ENCODE measurements at places on chromosomes 5 and 9.

GRCh38 chr9:2116073-2116472, 100.9 kb downstream of the SMARCA2 start:
- no peak for DNase-seq

- DNase-seq: no peak
Measured at GRCh38 chr5:57157131-57157530, 16.7 kb upstream of the GPBP1 start.

- no peak for DNase-seq
Measured at GRCh38 chr9:108212184-108212583, 643.6 kb downstream of the ACTL7B start.

DNA sequence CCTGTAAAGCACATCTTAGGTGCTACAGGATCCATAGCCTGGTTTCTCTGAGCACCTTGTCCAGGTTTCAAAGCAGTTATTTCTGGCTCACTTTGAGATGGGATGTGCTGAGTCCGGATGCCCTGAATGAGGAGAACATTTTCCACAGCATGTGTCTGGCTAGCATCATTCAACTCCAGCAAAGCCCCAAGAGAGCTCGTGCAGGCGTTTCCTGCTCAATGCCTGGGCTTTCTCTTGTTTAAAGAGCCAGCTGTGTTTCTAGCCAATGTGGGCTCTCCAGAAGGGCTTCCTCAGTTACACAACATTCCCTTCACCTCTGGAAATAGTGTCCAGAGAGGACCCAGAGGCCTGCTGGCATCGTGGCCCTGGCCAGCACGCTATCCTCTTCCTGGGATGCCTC, 411.7 kb downstream of the DMAC1 start:
- DNase-seq: no peak

DNA sequence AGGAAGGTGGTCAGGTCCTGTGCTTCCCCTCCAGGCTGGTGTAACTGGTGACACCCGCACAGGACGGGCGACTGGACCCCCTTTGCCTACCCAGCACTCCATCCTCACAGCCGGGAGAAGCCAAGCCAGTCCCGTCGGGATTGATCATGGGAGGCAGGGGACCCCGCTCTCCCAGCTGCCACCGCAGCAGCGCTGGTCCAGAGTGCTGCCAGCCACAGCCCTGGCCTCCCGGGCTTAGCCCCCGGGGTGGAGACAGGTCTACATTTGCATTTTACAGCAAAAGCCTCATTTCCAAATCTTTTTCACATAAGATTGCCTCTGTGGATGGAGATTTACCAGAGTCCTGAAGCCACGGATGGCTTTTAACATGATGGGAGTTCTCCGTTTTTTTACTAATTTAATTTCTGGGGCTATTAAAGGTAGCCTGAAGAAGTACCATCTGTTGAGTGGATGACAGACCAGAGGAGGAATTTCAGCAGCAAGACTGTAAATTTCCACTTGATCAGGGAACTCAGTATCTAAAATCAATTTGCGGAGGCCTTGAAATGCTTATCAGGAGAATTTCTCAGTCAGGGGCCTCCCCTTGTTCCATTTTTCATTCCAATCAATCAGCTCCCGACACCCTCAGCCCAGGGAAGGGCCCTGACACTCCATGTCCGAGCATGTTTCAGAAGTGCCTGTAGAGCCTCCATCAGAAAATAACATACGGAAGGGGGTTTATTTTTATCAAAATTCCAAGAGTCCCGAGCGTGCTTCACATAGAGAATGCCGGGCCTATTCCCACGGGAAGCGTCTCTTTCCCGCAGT, 80.6 kb downstream of the OLFM1 start:
- no peak for DNase-seq

DNA sequence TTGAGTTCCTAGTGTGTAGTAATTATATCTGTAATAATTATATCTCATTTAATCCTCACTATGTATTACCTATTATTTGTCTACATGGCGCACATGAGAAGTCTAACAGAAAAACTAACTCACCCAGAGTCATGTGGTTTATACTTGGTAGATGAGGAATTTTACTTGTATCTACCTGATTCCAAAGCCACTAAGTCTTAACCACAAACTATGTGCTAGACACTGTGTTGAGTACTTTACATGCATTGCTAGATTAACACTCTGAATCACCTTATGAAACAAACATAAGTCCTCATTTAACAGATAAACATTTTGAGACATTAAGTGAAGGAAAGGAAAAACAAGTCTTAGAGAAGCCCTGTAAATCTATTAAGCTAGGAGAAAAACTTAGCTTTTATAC, 404.8 kb downstream of the TLR4 start:
- DNase-seq: no peak

DNA sequence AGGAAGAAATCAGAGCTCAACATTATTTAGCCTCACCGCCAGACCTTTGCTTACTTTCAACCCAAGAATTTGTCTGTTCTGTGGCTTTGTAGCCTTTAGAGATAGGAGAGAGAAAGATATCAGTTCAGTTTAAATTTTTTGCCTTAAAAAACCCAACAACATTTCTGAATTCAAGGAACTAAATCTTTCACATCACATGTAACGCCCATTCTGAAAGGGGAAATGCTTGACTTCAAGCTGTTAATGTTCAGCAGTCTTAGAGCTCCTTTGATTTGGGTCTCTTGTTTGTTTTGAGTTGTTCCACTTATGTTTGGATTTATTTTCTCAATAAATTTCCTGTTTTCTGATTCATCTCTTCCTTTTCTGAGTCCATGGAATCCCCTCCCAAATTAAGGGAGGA, 294.5 kb downstream of the ARHGAP26 start:
- no peak for DNase-seq

Data from stimulated activated CD8-positive, alpha-beta memory T cell treated with anti-CD3 and anti-CD28 coated beads, Interleukin-2, amount 100 ng/mL, for 1 hour (primary cell).